Stimulated activated CD4-positive, alpha-beta T cell treated with anti-CD3 and anti-CD28 coated beads, Interleukin-12 subunit alpha, Interleukin-12 subunit beta, amount 100 ng/mL, for 48 hours (primary cell): ENCODE measurements at places on chromosomes 3 and 15.

GRCh38 chr3:180183346-180183745 is 146.6 kb upstream of the PEX5L start:
- no peak for DNase-seq

DNA sequence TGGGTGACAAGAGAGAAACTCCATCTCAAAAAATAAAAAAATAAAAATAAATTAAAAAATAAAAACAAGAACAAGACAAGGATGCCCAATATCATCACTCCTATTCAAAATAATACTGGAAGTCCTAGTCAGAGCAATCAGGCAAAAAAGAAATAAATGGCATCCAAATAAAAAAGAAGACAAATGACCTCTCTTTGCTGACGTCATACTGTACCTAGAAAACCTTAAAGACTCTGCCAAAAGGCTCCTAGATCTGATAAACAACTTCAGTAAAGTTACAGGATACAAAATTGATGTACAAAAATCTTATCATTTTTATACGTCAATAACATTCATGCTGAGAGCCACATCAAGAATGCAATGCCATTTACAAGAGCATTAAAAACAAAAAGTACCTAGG is 18.7 kb upstream of the HERC1 start:
- no peak for DNase-seq

DNA sequence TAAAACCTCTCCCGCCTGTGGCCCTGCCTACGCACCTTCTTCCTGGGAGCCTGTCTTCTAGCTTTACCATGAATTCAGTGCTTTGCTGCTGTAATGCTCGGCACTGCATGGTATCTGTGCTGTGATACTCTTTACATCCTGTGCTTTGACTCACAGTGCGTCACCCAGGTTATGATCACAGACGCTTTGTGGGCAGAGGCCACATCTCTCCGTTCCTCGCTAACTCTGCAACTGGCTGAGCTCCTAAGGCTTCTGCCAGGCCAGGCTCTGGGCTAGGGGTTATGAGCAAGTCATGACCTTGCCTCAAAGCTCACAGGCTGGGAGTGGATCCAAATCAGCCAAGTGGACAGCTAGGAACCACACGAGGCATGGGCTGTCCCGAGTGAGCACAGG is 23.2 kb downstream of the SPTBN5 start:
- peak; percentile 62 for DNase-seq

DNA sequence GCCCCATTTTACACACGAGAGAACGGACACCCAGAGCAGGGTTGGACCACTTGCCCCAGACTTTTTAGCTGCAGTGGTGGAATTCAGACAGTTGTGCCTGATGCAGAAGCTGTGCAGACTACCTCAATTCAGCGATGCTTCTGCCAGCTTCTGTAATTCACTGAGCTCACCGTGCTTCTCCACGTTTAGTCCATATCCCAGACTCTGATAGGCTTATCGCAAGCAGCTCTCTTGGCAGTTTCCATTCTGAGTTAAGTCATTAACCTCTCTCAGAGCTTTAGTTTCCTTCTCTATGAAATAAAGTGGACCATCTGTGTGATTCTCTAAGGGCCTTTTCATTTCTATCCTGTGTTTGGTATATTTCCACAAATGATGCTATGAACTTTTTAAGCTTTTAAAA is 37.1 kb downstream of the ABHD17C start:
- no peak for DNase-seq

DNA sequence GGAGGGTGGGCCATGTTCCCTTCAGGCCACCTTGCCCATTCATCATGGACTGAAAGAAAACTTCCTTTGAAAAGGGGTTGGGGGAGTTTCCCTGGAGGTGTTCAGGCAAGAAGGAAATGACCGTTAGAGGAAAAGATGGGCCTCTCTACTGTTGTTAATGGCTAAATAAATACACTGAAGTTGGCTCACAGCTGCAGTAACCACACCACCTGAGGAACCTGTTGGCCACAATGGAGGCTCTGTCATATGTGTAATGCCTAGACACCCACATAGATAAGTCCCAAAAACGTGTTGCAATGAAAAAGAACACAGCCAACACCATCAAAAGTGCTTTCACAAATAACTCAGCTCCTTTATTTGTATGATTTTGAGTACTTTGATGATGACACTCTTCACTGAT is 38.2 kb upstream of the FAM3D start:
- no peak for DNase-seq

DNA sequence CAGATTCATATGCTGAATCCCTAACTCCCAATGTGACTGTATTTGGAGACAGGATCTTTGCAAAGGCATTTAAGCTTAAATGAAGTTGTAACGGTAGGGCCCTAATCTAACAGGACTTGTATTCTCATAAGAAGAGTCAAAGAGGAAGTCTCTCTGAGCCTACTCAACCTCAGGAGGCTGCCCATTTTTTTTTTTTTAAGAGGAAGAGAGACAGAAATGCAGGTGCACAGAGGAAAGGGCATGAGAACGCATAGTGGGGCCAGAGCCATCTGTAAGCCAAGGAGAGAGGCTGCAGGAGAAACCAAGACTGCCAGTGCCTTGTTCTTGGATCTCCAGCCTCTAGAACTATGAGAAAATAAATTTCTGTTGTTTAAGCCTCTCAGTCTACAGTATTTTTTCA is 28.4 kb downstream of the ZNF860 start:
- DNase-seq: no peak

GRCh38 chr3:123909785-123910184 is 25.7 kb upstream of the MYLK start:
- DNase-seq: no peak

- DNase-seq: no peak
These were observed 3.0 kb upstream of the GPR87 start for GRCh38 chr3:151319628-151320027.

DNA sequence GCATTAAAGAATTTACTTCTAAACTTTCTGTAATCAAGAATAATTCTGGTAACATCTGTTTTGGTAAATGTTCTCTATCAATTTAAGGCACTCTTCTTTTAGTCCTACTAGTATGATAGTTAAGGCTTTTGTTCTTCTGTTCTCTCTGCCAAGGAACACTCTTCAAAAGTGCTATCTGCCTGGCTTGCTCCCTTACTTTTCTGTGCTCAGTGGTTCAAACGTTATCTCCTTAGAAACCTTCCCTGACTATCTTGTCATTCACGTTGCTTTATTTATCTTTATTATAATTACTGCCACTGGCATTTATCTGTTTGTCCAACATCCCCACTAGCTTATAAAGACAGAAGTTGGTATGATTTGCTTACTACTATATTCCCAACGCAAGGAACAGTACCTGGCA is 59.2 kb downstream of the RFX7 start:
- DNase-seq: no peak

DNA sequence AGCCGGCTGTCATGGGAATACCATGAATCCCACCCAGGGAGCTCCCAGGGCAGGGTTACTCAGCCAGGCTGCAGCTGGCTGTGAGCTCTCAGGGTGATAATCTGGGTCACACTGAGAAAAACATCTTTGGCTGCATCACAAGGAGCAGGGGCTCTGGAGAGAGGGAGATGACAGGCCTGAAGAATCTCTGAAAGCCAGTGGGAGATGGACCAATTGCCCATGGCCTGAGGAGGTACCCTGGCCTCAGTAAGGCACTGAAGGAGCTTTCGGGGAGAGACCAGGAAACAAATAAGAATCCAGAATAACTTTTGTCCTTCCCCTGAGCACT is 28.2 kb upstream of the GOLGA6C start:
- DNase-seq: no peak
